ENCODE measurements at places on chromosomes 2 and 18. TPM values are rescaled to one million over a fixed set of nuclear protein-coding genes. Genes with fewer than 3 reads are reported as not detected.

The LOXHD1 gene
- not detected for total RNA-seq

The UPP2 gene
- not detected for total RNA-seq

The SLC11A1 gene
- 0.21 TPM for total RNA-seq

The STK16 gene
- total RNA-seq: 31.6 TPM

The C1GALT1C1L gene
- 2.6 TPM for total RNA-seq

The TMEM87B gene
- total RNA-seq: 19.9 TPM

The CAVIN2 gene
- 45.9 TPM for total RNA-seq

The FAM117B gene
- total RNA-seq: 1.4 TPM

The VSNL1 gene
- total RNA-seq: not detected

The RETREG2 gene
- 82.5 TPM for total RNA-seq

The DOK6 gene
- not detected for total RNA-seq

The STPG4 gene
- not detected for total RNA-seq

The OR6B2 gene
- not detected for total RNA-seq

The STARD7 gene
- 83.6 TPM for total RNA-seq

The UGT1A10 gene
- 0.11 TPM for total RNA-seq

The EVA1A gene
- 8.3 TPM for total RNA-seq

The CDH7 gene
- total RNA-seq: not detected

The POTEJ gene
- total RNA-seq: not detected

The ANKRD30B gene
- total RNA-seq: not detected

The MC5R gene
- total RNA-seq: 0.06 TPM

The RAB31 gene
- 21.4 TPM for total RNA-seq

The SKOR2 gene
- total RNA-seq: not detected

The FABP1 gene
- not detected for total RNA-seq

The GPR55 gene
- not detected for total RNA-seq

The COL5A2 gene
- 69.7 TPM for total RNA-seq

The PPP1R1C gene
- total RNA-seq: 1.8 TPM

The IL1RL1 gene
- 1.2 TPM for total RNA-seq

The IL1RL2 gene
- total RNA-seq: not detected

The SCN3A gene
- total RNA-seq: 0.02 TPM

The SERPINB3 gene
- total RNA-seq: 0.06 TPM

The MC2R gene
- not detected for total RNA-seq

The FAM110C gene
- 0.40 TPM for total RNA-seq

The SLC40A1 gene
- 2.0 TPM for total RNA-seq

Data from A549 treated with AZD2906 at 1 μM for 4 hours (cell line).